ENCODE measurements at places on chromosomes 16 and 17.
A peak's percentile ranks its signal among the peaks of the same experiment; 100 is the strongest.

GRCh38 chr17:29594519-29595090, 1.7 kb downstream of the ANKRD13B start:
- DNase-seq: no peak

DNA sequence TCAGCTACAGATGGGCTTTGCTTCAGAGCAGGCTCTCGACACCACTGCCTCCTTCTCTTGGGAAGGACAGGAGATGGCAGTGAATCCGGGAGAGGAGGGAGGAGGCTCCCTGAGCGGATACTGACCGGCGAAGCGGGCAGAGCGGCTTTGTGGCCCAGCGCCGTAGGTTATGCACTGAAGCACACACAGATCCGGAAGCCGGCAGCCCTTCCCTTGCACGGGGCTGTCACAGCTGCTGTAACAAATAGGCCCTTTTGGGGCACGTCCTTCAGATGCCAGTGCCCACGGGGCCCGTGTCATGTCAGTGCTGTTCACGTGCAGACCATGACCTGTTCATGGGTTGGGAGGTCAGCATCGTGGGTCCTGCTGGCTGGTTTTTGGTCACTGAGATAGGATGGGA, 144.7 kb upstream of the CHMP6 start:
- DNase-seq: no peak

DNA sequence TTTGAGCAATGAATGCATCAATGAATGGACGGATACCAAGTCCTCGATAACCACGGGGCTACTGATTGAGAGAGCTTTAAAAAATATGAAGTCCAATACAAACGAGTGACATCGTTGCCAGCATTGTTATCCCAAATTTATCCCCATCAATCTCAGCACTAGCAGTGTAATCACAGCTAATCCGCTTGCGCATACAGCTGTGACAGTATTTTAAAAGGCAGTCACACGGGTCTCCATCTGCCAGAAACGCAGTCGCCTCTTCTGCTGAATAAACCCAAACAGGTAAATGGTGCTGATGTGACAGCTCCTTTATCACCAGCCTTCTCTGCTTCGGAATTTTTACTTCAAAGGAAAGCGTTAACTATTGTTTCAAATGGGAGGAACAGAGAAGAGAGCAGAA, 311.1 kb downstream of the XYLT1 start:
- DNase-seq: no peak

DNA sequence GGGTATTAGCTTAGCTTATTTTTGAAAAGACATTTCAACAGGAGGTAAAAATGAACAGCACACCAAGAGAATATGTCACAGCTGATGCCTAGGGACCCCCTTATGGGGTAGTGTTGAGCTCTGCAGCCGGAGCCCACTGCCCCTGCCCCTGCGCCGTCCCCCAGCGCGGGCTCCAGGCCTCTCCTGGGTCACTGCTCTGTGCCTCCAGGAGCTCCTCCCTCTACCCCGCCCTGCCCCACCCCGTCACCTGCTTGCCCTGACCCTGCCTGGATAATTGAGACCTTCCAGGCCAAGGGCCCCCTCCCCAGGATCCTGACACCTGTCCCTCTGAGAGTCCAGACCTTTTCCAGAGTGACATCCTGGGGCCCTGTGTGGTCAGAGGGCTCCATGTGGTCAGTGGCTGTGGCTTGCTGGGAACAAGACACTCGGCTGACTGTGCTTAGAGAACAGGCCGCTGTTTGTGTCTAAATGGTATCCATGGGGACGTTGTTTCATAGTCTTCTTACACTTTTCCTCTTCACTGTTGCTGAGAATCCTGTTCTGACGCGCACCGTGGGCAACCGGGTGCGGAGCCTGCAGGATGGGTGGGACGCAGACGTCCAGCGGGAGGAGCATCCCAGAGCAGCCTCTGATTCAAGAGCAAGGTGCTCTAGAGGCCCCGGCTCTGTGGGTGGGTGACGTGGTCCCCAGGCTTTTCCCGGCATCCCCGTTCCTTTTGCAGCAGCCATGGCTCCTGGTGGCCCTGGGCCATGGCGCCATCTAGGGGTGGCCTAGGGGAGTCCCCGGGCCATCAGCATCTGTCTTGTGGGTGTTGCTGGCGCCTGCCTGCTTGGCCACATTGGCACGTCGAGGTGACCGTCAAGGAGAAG, 20.0 kb upstream of the WFIKKN1 start:
- peak; percentile 28 for DNase-seq

- no peak for DNase-seq
Measured at GRCh38 chr16:83738923-83739503, 68.8 kb upstream of the HSBP1 start.

- DNase-seq: no peak
Measured at GRCh38 chr17:49910858-49911204, 58.2 kb upstream of the DLX4 start.
